ENCODE measurements at places on chromosomes 11 and 22.

DNA sequence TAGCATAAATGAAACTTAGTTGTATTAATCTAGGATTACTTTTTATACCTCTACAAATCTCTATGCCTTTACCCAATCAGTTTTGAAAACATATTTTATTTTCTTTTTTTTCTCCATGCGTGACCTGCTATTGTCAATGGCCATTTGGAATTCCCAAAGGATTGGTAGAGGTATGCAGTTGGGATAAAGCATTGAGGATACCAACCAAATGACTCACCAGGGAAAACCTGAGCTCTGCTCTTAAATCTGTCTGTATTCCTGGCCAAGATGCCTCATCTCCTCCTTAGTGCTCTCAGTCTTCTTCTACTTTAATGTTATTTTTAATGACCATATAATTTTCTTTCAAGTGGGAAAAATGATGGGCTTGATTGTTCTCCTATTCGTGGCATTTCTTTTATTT is 61.9 kb downstream of the EHF start:
- DNase-seq = no peak

GRCh38 chr11:68254421-68254820 is 17.4 kb downstream of the C11orf24 start:
- no peak for DNase-seq

GRCh38 chr11:111123463-111124398 is 121.8 kb upstream of the POU2AF2 start:
- no peak for DNase-seq

DNA sequence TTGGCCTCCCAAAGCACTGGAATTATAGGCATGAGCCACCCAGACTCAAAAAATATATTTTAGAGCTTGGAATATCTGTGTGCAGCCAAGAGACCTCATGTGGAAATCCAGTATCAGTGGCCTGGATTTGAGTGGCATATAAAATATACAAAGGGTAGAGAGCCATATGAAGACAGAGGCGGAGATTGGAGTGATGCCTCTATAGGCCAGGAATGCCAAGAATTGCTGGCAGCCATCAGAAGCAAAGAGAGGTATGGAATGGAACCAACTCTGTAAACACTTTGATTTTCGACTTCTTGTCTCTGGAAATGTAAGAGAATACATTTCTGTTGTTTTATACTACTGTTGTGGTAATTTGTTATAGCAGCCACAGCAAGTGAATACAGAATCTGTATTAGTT is 123.0 kb downstream of the PLEKHA7 start:
- no peak for DNase-seq

DNA sequence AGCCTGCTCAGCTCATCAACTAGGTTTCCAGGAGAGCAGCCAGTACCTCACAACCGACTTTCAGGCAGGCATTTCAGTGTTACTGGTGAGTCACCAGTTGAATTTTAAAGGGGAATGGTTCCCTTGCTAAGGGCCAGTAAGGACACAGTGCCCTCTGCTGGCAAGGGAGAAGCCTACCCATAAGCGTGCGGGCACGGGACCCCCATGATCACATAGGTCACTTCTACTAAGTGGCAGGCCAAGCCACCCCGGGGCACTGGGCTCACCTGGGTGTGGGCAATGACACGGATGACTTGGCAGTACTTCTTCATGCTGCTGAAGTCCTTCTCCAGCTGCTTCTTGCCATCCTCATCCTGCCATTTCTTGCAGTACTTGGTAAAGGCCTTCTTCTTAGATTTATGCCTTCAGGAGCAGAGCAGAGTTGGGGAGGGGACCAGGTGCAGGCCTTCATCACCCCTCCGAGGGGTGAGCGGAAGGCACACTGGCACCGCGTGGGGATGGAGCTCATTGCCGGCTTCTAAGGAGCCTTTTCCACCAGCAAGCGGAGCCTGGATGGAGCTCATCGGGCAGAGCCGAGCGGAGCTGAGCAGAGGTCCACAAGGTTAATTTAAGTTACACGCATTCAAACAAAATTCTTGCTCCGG is 2.9 kb downstream of the RPL3 start:
- DNase-seq = peak; percentile 50

GRCh38 chr11:35122308-35122707 is 16.7 kb upstream of the CD44 start:
- DNase-seq = no peak

DNA sequence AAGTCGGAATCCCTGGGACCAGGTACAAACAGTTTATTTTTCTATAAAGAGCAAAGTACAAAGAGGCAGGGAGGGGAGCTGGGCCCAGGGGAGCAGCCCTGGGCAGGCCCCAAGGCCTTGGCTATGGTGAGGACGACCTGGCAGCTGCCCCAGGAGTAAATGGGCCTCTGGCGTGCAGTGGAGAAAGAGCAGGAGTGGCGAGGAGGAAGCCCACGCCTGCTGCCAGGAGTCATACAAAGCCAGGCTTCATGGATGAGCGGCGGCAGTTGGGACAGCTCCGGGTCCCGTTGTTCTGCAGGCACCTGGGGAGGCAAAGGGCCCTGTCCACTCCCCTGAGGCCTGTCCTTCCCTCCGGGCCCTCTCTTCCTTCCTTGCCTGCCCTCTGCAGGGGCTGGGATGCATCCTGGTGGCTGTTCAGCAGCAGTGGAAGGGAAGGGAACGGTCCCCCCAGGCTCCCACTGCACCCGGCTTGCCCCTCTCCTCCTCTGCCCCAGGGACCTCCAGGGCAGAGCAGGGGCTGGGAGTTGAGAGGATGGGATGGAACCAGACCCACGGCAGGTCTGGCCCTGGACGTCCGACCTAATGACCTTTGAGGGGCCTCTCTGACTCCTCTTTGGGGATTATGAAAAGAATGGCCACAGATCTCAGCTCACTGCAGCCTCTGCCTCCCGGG is 11.1 kb downstream of the RAPSN start:
- DNase-seq = no peak

GRCh38 chr11:5071799-5072198 is 2.4 kb downstream of the OR52E1 start:
- no peak for DNase-seq

GRCh38 chr11:91591021-91591420 is 633.6 kb upstream of the FAT3 start:
- no peak for DNase-seq

All from stimulated activated CD4-positive, alpha-beta T cell treated with anti-CD3 and anti-CD28 coated beads, Interleukin-12 subunit alpha, Interleukin-12 subunit beta, amount 100 ng/mL, for 24 hours (primary cell).